ENCODE measurements at places on chromosomes 1 and 21.
A peak's percentile ranks its signal among the peaks of the same experiment; 100 is the strongest.

DNA sequence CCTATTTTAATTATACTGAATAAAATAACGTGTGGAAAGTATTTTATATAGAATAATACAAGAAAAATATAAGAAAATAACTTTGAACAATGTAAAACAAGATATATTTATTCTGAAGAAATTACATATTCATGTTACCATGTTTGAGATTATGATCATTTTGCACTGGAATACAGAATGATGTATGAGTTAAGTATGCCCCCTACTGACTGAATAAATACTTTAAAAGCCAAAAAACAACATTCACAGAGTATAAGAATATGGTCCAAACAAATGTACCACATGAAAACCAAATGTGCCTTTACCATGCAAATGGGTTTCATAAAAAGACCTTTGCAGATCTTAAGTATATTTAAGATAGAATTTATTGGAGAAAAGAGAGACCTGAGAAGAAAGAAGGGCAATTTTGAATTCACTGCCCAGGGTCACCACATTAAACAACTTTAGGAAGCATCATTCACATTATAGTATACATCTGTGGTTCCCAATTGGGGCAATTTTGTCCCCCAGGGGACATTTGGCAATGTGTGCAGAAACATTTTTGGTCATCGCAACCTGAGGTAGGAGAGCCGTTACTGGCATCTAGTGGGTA lies 136.6 kb upstream of the GFI1 start:
- peak; percentile 5 for DNase-seq

GRCh38 chr1:243413431-243414151 lies 157.8 kb downstream of the SDCCAG8 start:
- DNase-seq = no peak

- DNase-seq = peak; percentile 5
Measured at GRCh38 chr1:86912281-86912900, 1.5 kb downstream of the SELENOF start.

- DNase-seq = no peak
Measured at GRCh38 chr21:29526545-29526944, 227.8 kb downstream of the BACH1 start.

DNA sequence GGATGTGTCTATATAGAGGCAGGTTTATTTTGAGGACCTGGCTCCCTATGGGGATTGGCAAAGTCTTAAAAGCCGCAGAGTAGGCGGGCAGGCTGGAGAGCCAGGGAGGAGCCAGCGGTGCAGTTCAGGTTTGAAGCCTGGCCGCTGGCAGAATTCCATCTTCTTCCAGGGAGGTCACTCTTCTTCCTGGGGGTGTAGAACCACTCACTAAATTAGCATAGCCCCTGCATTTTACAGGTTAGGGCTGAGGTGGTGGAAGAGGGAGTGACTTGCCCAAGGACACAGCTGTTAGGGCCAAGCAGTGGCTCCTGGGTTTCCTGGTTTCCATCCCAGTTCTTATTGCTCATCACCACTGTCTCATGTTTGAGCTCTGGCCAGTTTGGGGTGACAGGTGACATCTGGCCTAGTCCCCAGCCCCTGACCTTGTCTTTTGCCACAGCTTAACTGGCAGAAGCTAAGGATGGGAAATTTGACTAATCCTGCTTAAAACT lies 1.4 kb downstream of the PINK1 start:
- peak; percentile 48 for DNase-seq

- peak; percentile 27 for DNase-seq
Measured at GRCh38 chr1:68332041-68332440, 99.7 kb upstream of the WLS start.

- no peak for DNase-seq
Measured at GRCh38 chr21:44626673-44627143, at the start of gene KRTAP10-9. TSS of gene KRTAP10-9 (plus strand) at chr21:44627093. CDS start at chr21:44627172, 79 bp downstream.

DNA sequence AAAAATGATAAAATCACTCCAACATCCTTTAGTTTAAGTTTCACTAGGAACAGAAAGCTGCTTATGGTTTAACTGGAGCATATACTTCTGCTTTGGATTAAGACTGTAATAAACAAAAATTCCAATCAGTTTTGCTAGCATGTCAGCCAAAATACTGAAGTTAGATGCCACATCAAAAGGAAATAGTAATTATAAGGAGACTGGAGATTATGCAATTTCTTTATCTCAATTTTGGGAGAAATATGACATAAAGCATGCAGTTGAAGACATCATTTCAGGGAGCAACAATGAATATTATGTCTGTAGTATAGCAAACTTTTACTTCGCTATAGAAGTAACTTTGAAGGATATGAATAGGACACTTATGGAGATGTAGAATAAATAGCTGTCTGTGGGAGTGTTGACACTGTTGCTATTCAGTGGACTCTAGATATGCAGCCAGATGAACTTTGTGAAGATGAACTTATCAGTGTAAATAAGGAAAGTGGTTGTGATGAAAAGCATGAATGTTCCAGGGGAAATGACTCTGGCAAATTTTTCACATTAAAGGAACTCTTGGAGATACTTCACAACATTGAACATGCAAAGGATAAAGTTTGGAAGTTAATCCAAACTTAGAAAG lies 107.8 kb downstream of the RABGAP1L start:
- no peak for DNase-seq

GRCh38 chr1:37633938-37634243 lies 801 bp downstream of the RSPO1 start:
- no peak for DNase-seq

DNA sequence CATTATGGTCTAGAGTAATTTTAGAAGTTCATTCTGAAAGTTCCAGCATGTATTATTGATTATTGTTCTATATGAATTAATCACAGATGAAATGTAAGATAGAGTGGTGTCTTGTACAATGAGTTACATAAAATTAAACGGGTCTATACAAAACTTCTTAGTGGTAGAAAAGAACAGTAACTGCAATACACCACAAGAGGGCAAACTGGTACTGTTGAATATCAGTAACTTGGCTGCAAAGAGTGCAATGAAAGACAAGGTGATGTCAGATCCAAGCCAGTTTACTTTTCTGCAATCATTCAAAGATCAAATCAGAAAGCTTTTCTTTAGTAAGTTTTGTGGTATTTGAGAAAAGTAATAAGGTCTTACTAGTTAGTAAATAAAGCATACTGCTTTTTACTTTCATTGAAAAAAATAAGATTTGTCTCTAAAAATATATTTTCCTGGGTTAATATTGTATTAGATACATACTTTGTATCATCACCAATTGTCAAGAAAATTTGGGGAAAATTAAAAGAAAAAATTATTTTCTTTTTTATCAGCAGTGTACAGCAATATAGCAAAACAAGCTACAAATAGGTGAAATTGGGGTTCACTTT lies 66.4 kb upstream of the BTG3 start:
- DNase-seq = peak; percentile 51

- DNase-seq = no peak
Measured at GRCh38 chr1:54805466-54805865, 4.3 kb upstream of the TTC22 start.

- DNase-seq = peak; percentile 88
Measured at GRCh38 chr1:3530926-3531818, 76.7 kb downstream of the ARHGEF16 start.

DNA sequence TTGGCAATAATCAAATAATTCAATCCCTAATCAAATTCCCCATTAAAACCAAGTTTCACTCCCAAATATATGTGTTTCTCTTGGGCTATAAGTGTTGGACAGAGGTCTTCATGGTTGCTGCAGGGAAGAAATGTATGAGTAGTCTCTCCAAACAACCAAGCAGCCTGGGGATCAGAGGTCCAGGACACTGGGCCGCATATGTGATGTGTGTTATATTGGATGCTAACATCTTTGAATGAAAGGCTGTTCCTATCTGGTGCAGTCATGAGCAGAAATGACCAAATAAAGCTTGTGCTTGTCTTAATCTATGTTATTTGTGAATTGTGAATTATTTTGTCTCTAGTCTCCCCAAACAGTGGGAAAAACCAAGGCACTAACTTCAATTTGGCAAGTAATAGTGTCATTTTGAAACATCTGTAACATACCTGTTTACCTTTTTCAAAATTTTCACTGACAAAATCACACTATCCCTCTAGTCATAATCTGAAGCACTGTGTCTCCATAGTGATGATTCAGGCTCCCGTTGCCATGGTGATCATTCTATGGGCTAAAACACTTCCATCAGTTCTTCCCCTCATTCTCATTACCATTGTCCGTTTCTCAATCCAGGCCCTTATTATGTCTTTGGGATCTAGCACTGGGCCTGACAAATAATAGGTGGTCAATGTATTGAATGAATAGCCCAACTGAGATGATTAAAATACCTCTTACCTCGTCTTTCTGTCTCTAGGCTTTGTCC lies 12.5 kb upstream of the TADA1 start:
- DNase-seq = no peak

DNA sequence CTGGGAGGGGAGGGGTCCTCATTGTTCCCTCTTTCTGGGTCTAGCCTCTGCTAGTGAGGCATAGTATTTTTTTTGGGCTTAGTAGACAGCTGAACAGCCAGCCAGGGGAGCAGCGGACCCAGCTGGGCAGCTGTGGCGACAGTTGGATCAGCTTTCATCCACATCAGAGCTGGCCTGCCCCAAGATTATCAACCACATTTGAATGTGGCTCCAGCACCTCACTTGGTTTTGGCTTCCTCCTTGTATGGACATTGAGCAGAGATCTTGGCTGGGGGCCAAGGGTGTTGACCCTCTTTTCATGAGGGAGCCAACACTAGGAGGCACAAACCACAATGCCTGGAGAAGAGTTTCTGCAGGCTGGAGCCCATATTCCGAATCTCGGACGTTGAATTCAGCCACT lies 25.0 kb downstream of the WNT4 start:
- peak; percentile 23 for DNase-seq

- no peak for DNase-seq
Measured at GRCh38 chr1:183306317-183307042, 111.7 kb downstream of the NMNAT2 start.
